Stimulated activated CD8-positive, alpha-beta memory T cell treated with anti-CD3 and anti-CD28 coated beads, Interleukin-7, amount 100 ng/mL, for 4 hours (primary cell): ENCODE measurements at places on chromosomes 1 and 21.

DNA sequence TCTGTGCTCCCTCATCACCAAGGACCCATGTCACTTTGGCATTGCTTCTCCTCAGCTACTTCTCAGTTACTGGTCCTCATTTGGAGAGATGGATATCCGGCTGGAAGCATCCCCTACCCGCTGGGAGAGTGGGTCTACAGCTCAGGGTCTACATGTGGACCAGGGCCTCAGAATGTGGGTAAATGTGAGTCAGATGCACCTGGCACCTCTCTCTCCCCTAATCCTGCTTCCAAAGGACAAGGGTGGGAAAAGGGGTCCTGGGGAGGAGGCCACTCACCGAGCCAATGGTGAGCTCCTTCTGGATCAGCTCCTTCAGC lies 908 bp downstream of the S100A6 start:
- DNase-seq = no peak

DNA sequence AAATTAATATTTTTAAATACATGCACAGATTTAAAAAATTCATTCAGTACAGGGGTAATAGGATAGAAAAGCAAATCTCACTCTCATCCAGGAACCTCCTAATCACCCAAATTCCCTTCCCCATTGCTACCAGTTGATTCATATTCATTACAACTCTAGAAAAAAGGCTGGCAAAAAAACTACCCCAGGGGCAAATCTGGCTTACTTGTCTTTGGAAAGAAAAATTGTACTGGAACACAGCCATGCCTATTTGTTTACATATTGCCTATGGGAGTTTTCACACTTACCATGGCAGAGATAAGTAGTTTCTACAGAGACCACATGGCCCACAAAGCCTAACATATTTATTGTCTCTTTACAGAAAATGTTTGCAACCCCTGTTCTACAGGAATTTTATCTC lies 8.9 kb upstream of the RBM34 start:
- no peak for DNase-seq

DNA sequence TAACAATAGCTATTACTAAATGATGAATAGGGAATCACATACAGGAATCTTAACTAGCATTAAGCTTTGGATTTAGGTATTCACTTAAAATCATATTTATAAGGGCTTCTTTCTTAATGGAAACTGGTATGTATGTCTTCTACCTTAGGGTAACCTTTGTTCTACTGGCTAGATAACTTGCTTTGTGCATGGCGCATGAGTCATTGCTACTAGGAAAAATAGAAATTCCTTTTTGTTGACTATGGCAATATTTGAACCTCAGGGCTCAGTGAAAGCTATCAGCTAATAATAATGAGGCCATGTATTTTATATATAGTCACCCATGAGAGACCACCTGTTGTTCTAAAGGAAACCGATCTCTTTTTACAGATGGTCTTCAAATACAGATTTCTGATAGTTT lies 72.5 kb downstream of the RPS6KC1 start:
- no peak for DNase-seq

DNA sequence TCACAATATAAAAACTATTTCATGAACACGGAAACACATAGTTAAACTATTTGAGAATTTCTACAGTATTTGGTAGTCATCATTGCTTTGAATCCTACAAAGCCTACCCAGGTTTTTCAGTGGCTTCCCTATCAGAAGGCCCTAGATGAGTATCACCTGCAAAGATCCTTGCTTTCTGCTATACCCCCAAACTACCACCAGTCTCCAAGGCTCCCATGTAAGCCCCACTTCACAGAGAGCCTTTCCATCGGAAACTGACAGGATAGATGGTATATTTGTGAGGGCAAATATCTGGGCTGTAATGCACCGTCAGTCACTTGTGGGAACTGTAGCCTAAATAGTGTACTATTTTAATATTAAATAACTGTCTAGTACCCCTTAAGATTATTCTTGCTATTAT lies 674.3 kb downstream of the BRINP3 start:
- no peak for DNase-seq

DNA sequence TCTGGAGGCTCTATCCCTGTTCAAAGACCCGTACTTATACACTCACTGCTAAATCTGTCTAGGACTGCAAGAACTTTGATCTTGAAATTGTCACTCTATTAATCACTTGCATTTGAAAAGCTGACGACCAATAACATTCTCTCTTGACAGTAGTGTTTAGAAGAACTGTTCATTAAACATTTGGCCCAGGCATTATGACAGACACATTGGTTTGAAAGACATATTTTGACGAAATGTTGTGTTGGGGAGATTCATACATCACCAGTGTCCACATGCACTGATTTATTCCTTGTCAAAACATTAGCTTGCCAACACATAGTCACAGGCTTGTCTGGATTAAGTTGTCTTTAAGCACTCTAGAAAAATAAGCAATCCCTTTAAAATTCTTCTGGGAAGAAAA lies 951.3 kb downstream of the ADGRL2 start:
- DNase-seq = no peak
